ENCODE measurements at places on chromosomes 3 and 15.

DNA sequence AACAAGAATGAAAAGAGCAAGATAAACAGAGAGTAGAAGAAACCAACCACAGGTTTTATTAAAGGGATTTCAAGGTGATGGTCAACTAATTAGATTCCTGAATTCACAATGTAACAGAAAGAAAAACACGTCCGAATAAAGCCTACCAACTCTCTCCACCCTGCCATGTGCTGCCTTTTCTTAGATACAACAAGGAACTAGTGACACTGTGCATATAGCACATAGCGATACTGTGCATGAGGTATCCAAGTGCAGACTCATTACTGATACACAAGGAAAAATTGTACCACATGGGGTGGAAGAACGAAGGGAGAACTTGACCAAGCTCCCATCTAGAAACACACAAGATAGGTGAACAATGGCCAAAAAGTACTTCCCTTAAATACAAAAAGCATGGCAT is 154.6 kb downstream of the MAGI1 start:
- DNase-seq = no peak

- no peak for DNase-seq
Observed at GRCh38 chr15:50758712-50759205, 6.7 kb downstream of the SPPL2A start.

DNA sequence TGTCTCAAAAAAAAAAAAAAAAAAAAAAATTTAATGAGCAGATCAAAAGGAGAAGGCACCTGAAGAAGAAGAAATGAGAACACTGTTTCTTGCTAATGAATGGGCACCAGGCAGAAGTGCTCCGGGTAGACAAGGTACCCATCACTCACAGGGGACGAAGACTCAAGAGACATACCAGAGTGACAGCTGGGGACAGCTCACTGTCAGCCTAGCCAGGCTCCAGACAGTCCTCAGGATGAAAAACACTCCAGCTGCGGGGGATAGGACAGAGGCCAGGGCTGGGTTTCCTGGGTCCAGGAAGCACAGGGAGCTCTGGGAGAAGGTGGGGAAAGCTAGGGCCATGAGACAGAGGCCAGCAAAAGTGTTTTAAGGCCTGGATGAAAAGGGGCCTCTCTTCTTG is 48.5 kb upstream of the PARL start:
- DNase-seq = no peak

GRCh38 chr3:5197022-5197421 is 9.5 kb downstream of the EDEM1 start:
- no peak for DNase-seq

DNA sequence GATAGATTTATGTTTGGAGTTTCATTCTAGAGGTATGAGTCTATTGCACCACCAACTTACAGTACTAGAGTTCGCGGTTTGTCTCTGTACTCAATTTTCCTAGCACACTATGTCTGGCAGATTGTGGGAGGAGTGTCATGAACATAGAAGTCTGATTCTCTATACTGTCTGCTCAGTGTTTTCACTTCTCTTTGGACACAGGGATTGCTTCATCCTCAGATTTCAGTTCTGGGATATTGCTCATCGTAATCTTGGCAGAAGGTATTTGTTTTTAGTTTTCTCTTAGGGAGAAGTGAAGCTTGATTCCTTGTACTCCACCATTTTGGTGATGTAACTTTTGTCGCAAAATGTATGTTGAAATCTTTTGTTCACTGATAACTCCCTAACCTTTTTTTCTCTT is 27.8 kb upstream of the AZI2 start:
- DNase-seq = no peak

GRCh38 chr3:49536875-49537533 is 17.3 kb upstream of the BSN start:
- no peak for DNase-seq

- no peak for DNase-seq
Observed at GRCh38 chr15:25439369-25439836, 579 bp upstream of the UBE3A start.

DNA sequence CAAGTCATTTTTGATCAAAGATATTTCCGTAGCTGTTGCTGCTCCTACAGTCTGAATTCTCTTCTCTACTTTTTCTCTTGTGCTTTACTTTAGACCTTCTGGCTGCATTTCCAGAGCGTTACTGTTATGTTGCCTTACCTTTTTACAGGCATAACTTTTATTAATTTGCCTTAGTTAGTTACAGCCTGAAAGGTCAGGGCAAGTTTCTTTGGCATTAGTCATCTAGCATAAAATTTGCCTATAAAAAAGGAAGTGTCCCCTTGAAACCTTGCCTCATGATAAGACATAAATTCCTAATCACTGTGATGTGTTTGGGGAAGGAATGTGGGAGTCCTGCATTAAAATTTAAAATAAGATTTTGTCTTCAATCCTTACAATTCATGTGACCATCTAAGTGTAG is 618.5 kb downstream of the NR2F2 start:
- no peak for DNase-seq

DNA sequence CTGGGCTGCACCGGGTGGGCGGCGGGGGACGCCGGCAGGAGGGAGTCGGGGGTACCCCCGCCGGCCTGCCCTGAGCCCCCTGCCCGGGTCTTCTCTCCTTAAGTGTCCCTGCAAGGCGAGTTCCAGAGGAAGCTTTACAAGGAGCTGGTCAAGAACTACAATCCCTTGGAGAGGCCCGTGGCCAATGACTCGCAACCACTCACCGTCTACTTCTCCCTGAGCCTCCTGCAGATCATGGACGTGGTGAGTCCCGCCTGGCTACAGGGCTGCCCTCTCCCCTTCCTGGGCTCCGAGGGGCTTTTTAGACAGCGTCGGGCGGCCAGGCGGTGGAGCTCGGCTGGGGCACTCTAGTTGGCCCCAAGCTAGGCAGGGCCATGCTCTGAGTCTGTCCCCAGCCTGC is 480 bp downstream of the CHRNA7 start:
- DNase-seq = no peak

DNA sequence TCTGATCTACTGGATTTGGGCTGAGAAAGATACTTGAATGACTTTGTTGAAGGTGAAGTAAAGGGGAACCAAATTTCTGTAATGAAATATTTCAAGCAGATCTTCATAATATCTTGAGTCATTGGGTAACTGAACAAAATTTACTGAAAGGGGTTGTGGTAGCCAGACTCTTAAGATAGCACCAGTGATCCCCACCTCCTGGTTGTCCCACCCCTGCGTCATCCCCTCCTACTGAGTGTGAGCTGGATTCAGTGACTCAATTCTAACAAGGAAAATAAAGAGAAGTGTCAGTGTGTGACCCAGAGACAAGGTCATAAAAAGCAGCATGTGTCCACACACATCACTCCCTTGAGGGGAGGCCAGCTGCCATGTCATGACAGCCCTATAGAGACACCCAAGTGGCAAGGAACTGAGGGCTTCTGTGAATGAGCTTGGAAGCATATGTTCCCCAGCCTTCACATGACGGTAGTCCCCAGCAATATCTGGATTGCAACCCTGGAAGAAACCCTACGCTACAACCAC is 107.1 kb downstream of the MECOM start:
- no peak for DNase-seq

- no peak for DNase-seq
Observed at GRCh38 chr15:88006146-88006545, 250.4 kb downstream of the NTRK3 start.

DNA sequence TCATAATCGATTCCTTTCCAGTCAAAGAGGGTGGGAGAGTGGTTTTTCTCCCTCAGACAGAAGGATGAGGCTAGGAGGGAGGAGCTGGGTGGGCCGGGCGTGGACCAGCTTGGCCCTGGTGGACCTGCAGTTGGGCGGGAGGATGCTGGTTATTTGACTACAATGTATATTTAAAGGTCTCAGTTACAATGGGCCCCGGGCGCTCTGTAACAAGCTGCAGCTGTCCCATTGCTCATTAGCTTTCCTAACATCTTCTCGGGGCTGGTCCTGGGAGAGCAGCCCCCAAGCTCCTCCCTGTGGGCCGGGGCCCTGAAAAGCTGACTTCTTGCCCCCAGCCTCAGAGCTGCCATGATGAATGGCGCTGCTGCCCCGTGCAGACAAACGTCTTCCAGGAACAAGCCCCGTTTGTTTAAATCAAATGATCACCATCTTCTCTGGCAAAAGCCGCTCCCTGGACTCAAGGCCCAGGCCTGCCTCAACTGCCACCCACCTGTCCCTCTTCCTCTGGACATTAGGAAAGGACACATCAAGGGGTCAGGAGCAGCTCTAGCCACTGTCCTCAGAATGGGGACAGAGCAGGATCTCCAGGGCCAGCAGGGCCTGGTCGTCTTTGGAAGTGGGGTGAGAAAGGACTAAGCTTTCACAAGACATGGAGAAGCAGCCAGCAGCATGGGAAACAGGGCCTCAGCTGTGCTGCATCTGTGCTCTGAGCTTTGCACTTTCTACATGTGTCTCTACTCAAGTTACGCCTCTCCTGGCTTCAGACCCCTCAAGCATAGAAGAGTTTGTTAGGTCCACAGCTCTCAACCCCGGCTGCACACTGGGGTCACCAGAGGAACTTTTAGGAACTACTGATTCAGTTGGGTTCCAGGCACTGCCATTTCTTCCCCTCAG is 38.6 kb downstream of the MAGEF1 start:
- DNase-seq = no peak

DNA sequence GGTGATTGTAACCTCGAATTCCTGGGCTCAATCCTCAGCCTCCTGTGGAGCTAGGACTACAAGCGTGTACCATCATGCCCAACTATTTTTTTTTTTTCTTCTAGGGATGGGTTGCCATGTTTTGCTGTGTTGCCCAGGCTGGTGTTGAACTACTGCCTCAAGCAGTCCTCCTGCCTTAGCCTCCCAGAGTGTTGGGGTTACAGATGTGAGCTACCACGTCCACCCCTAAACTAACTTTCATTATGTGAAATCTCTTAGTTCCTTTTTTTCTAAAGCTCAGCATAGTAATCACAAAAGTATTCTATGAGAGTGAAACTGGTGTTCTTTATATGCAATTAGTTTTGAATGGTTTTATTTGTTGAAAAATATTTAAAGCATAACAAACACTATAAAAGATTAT is 92.1 kb downstream of the XRN1 start:
- DNase-seq = no peak

- no peak for DNase-seq
Observed at GRCh38 chr15:27268923-27269322, 297.9 kb downstream of the GABRG3 start.

DNA sequence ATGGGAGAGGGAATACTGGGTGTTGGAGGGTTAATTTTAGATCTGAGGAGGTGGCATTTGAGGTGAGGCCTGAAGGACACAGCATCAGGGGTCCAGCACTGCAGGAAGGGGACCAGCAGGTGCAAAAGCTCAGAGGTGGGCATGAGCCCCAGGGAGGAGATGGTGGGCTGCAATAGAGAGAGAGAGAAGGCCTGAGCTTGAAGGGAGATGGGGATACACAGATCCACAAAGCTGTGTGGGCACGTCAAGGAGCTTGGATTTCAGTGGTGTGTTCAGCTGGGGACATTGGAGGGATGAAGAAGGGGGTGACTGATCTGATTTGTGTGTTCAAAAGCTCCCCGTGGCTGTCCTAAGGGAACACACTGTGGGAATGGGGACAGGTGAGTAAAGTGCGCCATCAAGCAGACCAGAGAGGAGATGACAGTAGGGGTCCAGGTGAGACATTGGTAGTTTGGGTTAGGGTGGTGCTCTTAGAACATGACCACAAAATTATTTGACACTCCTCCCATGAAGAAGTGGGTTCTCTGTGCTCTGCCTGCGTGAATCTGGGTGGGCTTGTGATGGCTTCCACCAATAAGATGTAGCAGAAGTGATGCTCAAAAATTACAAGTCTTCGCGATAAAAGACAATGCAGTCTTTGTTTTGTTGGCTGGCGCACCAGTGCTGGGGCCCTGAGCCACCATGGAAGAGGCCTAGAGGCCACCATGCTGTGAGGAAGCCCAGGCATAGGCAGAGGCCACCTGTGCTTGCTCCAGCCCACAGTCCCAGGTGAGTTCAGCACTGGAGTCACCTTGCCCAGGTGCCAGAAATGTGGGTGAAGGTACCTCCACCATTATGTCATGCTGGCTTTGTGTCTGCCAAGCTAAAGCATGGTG is 1.9 kb upstream of the WNT7A start:
- DNase-seq = no peak

- no peak for DNase-seq
Observed at GRCh38 chr3:77160931-77161497, 121.1 kb downstream of the ROBO2 start.

GRCh38 chr15:38153781-38154180 is 98.9 kb upstream of the SPRED1 start:
- no peak for DNase-seq

DNA sequence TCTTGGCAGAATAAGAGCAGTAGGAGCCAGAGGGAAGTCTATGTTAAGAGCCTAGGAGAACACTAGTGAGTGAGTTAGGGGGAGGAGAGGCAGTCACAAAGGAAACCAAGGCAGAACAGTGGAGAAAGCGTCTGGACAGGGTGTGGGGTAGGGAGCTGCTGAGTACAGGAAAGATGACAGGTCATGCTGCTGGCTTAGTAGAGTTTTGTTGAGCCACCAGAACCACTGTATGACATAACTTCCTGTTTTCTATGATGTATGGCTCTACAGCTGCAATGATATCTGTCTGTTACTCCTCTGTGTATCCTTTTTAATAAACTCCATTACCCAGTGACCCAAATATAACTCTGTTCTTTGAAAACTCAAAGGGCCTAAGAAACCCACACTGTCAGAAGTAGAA is 10.6 kb upstream of the STT3B start:
- no peak for DNase-seq

DNA sequence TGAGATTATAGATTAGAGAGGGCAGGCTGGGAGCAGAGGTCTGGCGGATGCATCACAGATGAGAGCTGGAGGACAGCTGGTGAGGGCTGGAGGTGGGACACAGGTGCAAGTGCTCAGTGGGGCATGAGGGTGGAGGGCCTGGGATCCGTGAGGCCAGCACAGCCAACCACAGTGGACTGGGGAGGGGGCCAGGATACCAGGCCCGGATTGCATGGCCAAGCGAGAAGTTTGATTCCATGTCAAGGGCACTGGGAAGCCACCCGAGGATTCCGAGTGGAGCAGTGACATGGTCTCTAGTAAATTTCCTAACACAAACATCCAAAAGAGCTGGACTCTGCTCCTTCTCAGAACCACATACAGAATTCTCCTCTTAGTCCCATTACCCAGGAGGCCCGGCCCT is 44.0 kb upstream of the SLC41A3 start:
- no peak for DNase-seq

DNA sequence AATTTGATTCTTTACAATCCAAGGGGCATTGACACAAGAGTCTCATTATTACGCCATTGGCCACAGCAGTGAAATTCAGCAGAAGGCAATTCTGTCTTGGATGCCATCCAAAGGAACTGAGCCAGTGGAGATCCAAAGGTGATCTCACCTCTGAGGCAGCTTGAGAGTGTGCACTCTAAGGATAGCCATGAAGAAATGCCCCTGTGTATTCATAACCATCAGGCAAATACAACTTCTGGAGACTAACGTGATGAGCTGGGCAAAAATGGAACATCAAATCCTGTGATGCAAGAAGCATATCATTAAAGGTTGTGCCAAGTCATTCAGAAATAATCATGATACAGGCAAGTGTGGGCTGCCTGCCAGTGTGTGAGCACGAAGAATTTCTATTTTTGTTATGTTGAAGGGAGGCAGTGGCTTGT is 41.4 kb downstream of the ROBO2 start:
- DNase-seq = peak; percentile 11
